Activated CD8-positive, alpha-beta T cell treated with anti-CD3 and anti-CD28 coated beads for 36 hours (primary cell): ENCODE measurements at places on chromosomes 1 and 21.

DNA sequence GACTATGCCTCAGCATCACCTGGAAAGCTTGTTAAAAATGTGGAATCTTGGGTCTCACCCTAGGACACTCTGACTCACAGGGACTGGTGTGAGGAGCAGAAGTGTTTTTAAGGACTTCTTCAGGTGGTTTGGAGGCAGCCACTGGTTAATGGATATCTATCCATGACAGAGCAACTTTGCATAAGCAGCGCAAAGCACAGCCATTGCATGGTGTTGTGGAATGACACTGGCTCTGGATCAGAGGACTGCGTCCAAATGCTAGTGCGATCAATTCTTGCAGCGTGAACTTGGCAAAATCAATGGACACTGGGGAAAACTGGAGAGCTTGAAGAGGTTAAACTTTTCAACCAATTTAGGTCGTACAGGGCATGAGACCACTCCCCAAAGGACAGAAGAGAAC is 116.8 kb upstream of the FAM78B start:
- no peak overlapping the region for H3K27ac ChIP-seq
- no peak for DNase-seq
- H3K27me3 ChIP-seq = peaks cover 3% of the 10 kb centered on the region
- H3K4me3 ChIP-seq = no peak overlapping the region

DNA sequence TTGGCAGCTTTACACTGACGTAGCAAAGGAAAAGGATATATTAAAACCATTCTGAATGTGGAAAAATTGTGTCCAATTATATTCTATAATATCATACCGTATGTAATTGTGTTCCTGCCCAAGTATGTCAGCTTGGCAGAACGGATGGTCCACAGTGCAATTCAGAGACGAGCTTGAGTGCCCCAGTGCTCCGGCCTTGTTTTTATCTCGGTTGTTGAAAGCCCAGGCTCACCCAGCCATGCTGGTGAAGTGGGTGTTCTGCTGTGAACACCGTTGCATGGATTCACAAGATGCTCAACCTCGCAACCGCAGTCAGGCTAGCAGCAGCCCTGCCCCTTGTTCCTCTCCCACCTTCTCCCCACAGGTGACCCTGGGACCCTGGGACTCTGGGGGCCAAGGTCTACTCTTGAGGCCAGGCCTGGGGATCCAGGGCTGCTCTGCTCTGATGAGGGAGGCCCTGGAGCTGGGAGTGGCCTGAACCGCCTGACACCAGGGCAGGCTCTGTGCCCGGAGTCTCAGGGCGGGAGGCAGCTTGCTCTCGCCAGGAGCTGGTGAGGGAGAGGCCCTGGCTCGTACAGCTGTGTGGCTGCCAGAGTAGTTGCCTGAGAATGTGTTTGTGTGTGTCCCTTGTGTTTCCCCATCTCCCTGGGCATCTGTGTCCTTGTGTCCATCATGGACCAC is 11.2 kb downstream of the PTPRF start:
- peaks cover 10% of the 10 kb centered on the region for H3K4me1 ChIP-seq
- no peaks in the 10 kb centered on the region for H3K36me3 ChIP-seq
- H3K4me3 ChIP-seq = no peak overlapping the region

- H3K4me3 ChIP-seq = no peak overlapping the region
- H3K27ac ChIP-seq = no peak overlapping the region
- peaks cover 7% of the 10 kb centered on the region for H3K4me1 ChIP-seq
- DNase-seq = no peak
- no peaks in the 10 kb centered on the region for H3K27me3 ChIP-seq
These were observed 1.9 kb upstream of the SLFNL1 start for GRCh38 chr1:41023279-41023990.

DNA sequence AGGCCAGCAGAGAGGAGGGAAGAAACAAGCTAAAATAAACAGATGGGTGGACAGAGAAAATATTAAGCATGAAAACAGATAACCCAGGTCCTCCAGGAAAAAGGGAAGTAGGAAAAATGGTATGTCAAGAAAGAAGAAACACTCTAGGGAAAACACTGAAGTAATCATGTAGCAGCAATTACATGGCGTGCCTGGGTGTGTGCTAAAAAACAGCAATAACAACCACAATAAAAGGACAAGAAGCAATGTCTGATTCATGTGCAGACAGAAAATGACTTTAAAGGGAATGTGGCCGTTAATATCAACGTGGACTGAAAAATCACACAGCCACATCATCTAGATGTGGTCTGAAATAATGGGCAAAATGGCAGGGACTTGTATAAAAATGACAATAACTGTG is 369.7 kb downstream of the PTBP2 start:
- DNase-seq = no peak
- H3K27ac ChIP-seq = no peak overlapping the region
- no peak overlapping the region for H3K4me3 ChIP-seq

DNA sequence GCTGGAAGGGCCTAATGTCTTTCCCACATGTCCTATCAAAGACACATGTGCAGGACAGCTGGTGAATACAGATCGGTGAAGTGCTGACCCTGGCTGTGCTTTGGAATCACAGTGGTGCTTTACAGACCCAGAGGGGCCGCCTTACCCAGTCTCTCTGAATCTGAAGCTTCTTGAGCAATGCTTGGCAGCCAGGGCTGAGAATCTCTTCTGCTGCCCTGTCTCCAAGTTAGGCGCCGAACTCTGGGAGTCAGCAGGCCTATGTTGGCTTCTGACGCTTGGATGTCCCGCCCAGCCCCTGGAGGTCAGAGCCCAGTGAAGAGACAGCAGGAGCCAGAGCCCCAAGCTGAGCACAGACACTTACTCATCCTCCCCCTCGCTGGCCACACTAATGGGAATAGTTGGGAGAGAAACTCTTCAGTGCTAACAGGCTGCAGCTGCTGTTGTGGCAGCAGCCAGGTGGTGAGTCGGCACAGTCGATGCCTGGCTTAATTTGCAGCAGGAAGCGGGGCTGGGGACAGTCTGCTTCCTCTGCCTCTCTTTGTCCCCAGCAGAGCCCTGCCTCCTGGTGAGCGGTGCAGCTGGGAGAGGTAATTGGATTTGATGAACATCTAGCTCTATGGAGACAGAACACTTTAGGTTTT is 68.1 kb downstream of the URB2 start:
- H3K4me3 ChIP-seq = no peak overlapping the region
- H3K27ac ChIP-seq = no peak overlapping the region
- peaks cover 18% of the 10 kb centered on the region for H3K4me1 ChIP-seq
- DNase-seq = no peak
- H3K36me3 ChIP-seq = no peaks in the 10 kb centered on the region

- no peak overlapping the region for H3K4me3 ChIP-seq
- peaks cover 38% of the 10 kb centered on the region for H3K36me3 ChIP-seq
- H3K27ac ChIP-seq = no peak overlapping the region
- H3K27me3 ChIP-seq = no peaks in the 10 kb centered on the region
These were observed 81.8 kb downstream of the LYST start for GRCh38 chr1:235784950-235785349.

- no peak overlapping the region for H3K4me3 ChIP-seq
- no peaks in the 10 kb centered on the region for H3K36me3 ChIP-seq
- H3K27ac ChIP-seq = peak overlapping the region; percentile 5
- peaks cover 8% of the 10 kb centered on the region for H3K4me1 ChIP-seq
- no peaks in the 10 kb centered on the region for H3K27me3 ChIP-seq
These were observed 34.7 kb downstream of the TUFT1 start for GRCh38 chr1:151574575-151575529.

GRCh38 chr1:156527584-156527983 is 27.0 kb upstream of the MEF2D start:
- no peaks in the 10 kb centered on the region for H3K27me3 ChIP-seq
- DNase-seq = no peak
- H3K4me3 ChIP-seq = no peak overlapping the region
- H3K4me1 ChIP-seq = peaks cover 43% of the 10 kb centered on the region
- H3K36me3 ChIP-seq = peaks cover 8% of the 10 kb centered on the region

- peaks cover 14% of the 10 kb centered on the region for H3K36me3 ChIP-seq
- no peaks in the 10 kb centered on the region for H3K4me1 ChIP-seq
- no peaks in the 10 kb centered on the region for H3K27me3 ChIP-seq
- no peak overlapping the region for H3K4me3 ChIP-seq
- DNase-seq = no peak
These were observed 25.5 kb downstream of the USP1 start for GRCh38 chr1:62462370-62462769.

DNA sequence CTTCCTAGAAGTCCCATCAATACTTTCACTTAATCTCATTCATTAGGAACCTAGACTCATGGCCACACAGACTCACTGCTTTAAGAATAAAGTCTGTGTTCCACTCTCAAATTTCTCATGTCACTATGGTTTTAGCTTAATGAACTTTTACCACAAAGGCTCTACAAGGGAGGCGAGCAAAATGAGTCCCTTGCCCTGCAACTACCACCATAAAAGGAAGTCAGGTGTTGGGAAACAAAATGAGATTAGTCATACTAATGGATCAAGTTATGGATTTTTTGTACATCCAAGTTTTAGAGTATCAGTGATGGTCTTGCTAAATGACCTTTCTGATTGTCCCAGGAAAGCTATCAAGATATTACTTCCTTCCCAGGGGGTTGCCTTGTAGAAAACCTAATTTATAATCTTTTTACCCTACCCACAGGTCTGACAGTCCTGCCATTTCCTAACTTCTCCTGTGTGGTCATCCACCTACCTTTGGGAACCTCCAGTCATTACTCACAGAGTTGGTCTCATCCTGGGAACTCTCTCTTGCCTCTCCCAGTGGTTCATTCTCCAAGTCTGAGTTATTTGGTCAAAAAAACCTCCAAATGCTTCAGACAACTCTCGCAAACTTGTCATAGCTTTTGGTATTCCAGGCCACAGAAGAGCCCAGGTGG is 51.8 kb upstream of the SLC16A1 start:
- H3K4me3 ChIP-seq = no peak overlapping the region
- no peak for DNase-seq
- no peaks in the 10 kb centered on the region for H3K27me3 ChIP-seq
- H3K36me3 ChIP-seq = peaks cover 10% of the 10 kb centered on the region
- no peak overlapping the region for H3K27ac ChIP-seq

GRCh38 chr1:98454666-98455065 is 206.9 kb upstream of the SNX7 start:
- no peaks in the 10 kb centered on the region for H3K27me3 ChIP-seq
- DNase-seq = no peak
- H3K27ac ChIP-seq = no peak overlapping the region
- no peak overlapping the region for H3K4me3 ChIP-seq

DNA sequence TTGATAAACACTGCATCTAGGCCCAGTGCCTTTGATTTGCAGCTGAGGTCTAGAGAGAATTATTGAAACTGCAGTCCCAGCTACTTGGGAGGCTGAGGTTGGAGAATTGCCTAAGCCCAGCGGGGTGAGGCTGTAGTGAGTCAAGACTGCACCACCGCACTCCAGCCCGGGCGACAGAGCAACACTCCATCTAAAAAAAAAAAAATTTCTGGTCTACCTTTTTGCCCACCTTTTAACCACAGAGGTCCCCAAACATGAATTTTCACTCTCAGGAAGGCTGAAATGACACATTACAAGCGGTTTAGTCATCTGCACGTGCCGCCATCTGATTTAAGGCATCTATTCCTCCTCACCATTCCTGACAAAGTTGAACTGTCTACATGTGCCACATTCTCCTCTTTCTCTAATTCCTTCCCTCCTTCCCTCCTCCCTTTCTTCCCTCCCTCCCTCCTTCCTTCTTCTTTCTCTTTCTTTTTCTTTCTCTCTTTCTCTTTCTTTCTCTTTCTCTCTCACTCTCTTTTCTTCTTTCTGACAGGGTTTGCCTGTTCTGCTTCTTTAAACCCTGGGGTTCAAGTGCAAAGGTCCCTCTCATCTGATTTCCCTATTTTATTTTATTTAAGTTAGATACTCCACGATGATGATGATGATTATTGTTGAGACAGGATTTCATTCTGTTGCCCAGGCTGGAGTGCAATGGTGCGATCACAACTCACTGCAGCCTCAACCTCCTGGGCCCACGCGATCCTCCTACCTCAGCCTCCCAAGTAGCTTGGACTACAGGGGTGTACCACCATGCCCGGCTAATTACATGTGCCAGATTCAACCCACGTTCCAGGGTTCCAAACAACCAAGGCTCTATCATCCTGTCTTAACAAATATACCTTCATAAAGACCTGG is 3.0 kb upstream of the SOD1 start:
- peak overlapping the region; percentile 41 for H3K4me3 ChIP-seq
- H3K27me3 ChIP-seq = no peaks in the 10 kb centered on the region
- peak overlapping the region; percentile 68 for H3K27ac ChIP-seq
- peaks cover 38% of the 10 kb centered on the region for H3K4me1 ChIP-seq
- peaks cover 16% of the 10 kb centered on the region for H3K36me3 ChIP-seq

DNA sequence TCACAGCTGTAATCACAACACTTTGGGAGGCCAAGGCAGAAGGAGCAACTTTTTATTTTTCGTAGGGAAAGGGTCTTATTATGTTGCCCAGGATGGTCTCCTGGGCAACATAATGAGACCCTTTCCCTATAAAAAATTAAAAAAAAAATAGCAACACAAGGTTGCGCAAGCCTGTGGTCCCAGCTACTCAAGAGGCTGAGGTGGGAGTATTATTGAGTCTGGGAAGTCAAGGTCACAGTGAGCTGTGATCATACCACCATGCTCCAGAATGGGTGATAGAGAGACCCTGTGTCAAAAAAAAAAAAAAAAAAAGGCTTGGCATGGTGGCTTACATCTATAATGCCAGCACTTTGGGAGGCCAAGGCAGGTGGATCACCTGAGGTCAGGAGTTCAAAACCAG is 131.6 kb downstream of the TRIM33 start:
- peaks cover 4% of the 10 kb centered on the region for H3K36me3 ChIP-seq
- no peak overlapping the region for H3K27ac ChIP-seq
- no peaks in the 10 kb centered on the region for H3K27me3 ChIP-seq
- DNase-seq = no peak

GRCh38 chr21:33211732-33212131 is 18.0 kb upstream of the IFNAR2 start:
- H3K27me3 ChIP-seq = no peaks in the 10 kb centered on the region
- no peak overlapping the region for H3K4me3 ChIP-seq
- DNase-seq = no peak
- H3K27ac ChIP-seq = no peak overlapping the region

GRCh38 chr1:200452850-200453552 is 43.2 kb upstream of the ZNF281 start:
- peaks cover 2% of the 10 kb centered on the region for H3K36me3 ChIP-seq
- H3K27me3 ChIP-seq = no peaks in the 10 kb centered on the region
- H3K4me1 ChIP-seq = peaks cover 14% of the 10 kb centered on the region
- H3K4me3 ChIP-seq = no peak overlapping the region
- no peak for DNase-seq

GRCh38 chr1:100065969-100066227 is 66.8 kb downstream of the SASS6 start:
- no peak overlapping the region for H3K4me3 ChIP-seq
- no peaks in the 10 kb centered on the region for H3K27me3 ChIP-seq
- peaks cover 58% of the 10 kb centered on the region for H3K36me3 ChIP-seq
- DNase-seq = no peak
- H3K27ac ChIP-seq = peak overlapping the region; percentile 84
